Stimulated activated CD8-positive, alpha-beta memory T cell treated with anti-CD3 and anti-CD28 coated beads, Interleukin-4, amount 100 ng/mL, for 1 hour (primary cell): ENCODE measurements at places on chromosomes 16 and 17.
A peak's percentile ranks its signal among the peaks of the same experiment; 100 is the strongest.

DNA sequence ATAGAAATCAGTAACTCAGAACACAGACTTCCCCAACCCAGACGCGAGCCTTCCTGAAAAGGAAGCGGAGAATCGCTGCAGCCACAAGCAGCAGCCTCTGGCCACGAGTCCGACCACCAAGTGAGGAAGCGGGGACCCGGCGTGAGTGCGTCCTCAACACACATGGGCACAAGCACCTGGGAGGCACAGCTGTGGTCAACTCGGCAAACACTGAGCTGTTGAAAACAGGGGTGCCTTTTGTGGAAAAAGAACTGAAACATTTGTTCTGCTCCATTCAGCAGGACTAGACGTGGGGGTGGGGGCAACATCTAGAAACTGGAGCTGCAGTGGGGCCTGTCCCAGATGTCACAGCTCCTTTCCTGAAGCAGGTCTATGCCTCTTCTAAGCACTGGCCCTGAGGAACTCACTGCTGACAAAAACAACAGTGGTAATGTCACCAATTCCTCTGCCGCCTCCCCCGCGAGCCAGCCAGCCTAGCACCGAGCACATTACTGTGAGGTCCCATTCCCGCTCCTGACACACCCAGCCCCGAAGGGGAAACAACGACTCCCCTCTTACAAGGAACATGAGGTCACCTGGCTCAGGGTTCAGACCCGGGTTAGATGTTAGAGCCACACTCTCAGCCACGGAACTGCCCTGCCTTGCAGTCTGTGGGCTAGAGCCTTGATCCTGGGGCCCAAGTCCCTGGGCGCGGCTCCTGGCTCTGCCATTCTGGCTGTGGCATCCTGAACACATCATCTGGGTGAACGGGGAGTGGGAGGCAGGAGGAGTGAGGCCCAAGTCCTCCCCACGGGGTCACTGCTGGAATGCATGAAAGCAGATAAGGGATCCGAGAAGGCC lies 29.0 kb downstream of the KDM8 start:
- no peak for DNase-seq

GRCh38 chr17:76528156-76528527 lies 9.4 kb downstream of the CYGB start:
- DNase-seq, result no peak

DNA sequence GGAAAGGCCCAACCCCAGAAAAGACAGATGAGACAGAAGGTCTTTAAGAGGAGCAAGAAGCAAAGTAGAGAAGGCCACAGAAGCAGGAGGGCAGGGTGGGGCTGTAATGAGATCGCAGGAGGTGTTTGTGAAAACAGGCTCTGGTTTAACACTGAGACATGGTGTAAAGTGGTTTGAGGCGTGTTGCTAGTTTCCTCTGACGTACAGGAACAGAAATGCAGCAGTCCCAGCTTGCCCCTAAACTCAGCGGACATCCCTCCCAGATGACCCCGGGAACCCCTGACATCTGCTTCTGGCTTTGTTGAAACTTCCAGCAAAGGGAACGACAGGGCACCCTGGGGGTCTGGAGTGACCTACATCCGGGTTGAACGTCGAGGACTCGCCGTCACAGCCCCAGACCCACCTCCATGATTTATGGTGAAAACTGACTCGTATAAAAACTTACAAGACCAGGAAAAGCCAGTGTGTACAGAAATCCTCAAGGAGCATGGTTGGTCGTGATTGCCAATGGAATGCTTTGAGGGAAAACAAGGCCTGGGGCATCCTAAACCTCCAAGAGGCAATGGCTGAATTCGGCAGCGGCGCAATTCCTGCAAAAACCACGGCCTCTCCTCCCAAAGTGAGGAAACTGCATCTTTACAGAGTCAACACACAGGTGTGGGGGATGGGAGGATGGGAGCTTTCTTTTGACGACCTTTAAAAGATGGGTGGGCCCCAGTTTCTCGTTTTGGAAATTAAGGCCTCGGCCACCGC lies 25.8 kb downstream of the LITAF start:
- DNase-seq, result peak; percentile 14

DNA sequence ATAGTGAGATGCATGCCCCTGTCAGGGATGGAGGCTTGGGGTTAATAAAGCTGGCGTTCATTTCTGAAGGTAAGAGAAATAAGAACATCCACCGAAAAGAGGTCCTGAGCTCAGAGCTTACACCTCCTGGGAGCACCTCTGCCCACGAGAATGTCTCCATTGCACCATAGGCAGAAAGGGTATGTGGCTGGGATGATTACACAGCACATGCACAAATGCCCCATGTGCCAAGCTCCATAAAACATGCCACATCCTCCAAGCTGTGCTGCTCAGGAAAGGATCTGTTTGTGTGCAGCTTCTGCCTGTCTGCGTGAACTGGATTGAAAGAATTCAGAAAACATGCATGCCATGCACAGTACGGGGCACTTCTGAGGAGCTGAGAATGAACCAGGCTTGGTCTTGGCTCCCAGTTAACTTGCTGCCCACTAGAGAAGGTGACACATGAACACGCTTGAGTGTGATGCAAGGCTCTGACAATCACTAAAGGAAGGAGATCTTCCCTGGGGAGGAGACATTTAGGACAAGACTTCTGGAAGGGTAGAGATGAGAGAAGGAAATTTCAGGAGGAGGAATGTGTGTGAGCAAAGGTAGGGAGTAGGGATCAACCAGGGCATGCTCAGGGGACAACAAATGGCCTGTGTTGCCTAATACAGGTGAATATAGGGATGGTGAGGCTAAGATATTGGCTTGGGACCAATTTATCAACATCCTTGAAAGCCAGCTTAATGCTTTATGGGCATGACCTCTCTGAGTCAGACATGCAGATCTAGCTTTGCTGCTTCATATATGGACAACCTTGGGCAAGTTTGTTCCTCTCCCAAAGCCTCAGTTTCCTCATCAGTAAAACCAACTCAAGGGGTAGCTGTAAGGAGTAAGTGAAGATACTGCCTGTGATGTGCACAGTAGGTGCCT lies 32.0 kb upstream of the SMPD3 start:
- no peak for DNase-seq

DNA sequence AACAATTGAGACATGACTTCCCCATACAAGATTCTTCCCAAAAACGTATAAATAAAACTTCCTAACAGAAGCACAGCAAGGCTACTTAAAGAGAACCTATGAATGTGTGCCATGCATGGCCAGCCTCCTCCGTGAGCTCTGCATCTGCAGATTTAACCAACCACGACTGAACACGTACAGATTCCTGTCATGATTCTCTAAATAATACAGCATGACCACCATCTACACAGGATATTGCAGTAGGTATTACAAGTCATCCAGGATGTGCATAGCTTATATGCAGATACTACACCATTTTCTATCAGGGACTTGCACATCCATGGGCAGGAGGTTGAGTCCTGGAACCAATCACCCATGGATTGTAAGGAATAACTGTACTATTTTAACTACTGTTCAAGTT lies 1.4 kb upstream of the QRICH2 start:
- no peak for DNase-seq

DNA sequence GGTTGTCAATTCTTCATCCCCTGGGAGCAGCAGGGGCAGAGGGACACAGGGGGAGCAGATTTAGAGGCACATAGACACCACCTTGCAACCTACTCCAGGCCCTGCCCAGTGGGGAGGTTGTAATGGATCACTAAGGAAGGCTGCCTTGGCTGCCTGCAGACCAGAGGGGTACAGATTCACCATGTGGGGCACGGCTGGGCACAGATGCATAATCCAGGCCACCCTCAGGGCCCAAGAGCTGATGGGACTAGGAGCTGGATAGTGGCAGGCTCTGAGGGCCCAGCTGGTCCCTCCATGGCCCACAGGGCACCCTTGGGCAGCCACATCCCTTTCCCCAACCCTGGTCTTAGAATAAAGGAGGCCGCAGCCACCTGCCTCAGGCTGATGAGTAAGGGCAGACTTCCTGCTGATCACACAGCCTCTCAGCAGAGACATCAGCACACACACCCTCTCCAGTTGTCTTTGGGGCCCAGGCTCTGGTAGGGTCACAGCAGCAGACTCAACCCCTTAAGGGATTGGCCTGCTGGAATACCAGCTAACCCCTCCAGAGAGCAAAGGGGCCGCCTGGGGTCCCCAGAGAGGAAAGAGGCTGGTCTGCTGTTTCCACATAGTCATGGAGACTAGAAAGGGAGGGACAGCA lies 224.9 kb downstream of the GSG1L start:
- DNase-seq, result no peak

DNA sequence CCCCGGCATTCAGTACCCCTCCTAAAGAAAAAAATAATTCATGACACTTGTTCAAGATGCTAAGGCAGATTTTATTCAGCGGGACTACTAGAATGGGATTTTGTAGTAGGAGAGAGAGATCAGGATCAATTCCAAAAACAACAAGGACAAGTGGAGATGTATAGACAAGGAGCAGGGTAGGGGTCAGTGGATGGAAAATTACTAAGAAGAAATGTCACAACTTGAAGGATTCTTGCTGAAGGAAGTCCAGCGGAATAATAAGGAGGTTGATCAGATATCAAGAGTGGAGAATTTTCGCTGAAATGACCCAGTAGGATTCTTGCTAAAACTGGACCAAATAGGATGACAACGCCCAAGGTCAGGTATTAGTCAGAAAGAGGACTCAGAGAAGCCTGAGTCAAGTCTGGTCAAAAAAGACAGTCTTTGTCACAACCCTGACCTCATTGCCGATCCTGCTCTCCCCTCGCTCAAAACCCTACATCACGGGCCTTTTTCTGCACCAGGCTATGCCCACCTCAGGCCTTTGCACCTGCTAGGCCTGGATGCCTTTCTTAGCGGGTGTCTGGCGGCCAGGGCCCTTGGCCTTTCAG lies 36.9 kb downstream of the MMD start:
- DNase-seq, result no peak

- DNase-seq, result no peak
Measured at GRCh38 chr17:13601776-13602551, at the start of gene HS3ST3A1. HS3ST3A1 (minus strand) TSS chr17:13601929; CDS start chr17:13601129, 800 bp downstream.

DNA sequence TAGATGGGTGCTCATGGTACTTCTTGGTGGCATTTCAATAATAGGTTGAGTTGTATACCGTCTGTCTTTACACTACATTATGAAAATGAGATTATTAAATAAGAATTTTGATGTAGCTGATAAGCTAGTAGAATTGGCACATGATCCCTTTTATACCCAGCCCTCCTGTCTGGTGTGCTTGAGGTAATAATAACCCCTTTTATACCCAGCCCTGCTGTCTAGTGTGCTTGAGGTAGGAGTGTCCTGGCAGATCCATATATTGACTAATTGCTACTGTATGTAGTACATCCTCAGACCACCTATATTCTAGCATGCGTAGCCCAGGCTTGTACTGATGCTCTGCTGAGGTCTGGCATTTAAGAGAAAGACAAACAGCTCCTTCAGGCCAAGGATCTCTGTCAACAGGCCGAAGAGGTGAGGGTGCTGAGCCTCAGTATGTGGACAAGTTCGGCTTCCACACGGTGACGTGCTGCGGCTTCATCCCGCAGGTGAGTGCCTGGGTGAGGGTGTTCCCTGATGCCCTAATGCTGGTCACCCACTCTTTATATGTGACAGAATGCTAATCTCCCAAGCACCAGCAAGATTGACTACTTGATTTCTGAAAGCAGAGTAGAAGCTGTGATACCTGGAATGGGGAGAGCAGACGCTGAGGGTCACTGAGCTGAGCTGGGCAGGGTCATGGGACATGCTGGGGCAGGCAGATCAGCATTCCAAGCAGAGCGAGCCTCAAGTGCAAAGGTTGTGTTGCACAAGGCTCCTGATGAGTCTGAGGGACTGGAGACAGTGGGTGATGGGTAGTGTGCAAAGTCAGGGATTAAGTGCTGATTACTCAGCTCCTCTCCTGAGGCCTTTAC lies 5.7 kb downstream of the FN3K start:
- DNase-seq, result no peak

DNA sequence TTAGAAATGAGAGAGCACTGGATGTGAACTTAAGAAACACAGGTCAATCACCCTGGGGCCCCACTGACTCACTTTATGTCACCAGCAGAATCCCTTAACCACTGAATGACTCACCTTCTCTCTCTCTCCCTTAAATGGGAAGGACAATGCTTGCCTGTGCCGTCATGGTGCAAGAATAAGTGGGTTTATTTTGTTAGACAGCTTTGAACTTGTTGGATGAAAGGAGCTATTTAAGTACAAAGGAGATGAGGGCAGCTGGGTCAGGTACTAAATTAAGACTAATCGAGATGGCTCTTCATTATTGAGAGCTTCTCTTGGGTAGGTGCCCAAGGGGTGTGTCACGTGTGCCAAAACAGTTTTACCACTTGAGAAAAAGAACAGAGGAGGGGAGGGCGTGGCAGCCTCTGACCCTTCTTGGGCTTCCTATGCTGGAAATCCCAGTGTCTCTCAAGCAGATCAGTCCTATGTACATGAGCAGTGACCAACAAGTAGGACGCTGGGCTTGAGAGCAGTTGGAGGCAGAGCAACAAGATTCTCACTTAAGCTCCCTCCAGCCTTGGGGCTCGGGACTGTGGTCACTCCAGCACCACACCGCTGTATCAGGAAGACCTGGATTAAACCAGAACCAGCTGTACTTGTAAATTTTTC lies 6.7 kb upstream of the KRT31 start:
- DNase-seq, result no peak

- peak; percentile 71 for DNase-seq
Measured at GRCh38 chr17:29589524-29590410, at the start of gene GIT1. GIT1 (minus strand) TSS chr17:29589648; CDS start chr17:29589378, 270 bp downstream.

- DNase-seq, result no peak
Measured at GRCh38 chr17:83174362-83175118, 95.1 kb downstream of the METRNL start.

DNA sequence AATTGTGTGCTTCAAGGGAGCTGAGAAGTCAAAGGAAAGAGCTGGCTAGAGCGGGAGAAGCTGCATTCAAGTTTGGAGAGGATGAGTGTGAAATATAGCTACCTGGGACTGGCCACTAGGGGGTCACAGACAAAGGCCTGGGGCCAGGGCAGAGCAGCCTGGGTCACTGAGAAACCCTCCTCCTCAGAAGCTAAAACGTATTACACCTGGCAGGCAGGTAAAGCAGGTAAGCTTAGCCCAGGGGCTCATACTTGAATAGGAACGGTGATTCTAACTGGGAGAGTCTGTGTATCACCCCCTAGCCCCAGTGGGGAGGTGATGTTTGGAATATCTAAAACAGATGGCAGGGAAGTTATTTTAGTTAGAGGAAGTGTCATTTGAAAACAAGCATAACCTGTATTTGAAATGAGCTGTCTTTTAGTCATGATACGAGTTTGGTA lies 6.8 kb downstream of the KRT37 start:
- DNase-seq, result no peak

- no peak for DNase-seq
Measured at GRCh38 chr17:19730843-19731242, 14.5 kb upstream of the SLC47A2 start.

- no peak for DNase-seq
Measured at GRCh38 chr17:15907290-15907689, 37.6 kb upstream of the ADORA2B start.

DNA sequence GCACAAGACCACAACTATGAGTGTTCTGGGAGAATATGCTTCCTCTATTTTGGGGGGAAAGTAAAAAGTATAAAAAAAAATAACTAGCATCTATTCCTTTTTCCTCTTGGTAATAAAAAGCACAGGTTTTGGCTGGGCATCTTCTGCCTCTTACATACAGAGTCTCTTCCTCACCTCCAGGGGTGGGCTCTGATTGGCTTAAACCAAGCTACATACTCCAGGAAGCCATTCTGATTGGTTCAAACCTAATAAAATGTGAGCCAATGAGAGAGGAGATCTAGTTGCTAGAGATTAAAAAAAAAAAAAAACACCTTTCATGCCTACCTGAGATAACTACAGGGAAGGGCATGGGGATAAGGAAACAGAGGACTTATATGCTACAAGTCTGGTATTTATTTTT lies 365.9 kb upstream of the ERCC4 start:
- no peak for DNase-seq
